ENCODE measurements at places on chromosomes 4 and X.

DNA sequence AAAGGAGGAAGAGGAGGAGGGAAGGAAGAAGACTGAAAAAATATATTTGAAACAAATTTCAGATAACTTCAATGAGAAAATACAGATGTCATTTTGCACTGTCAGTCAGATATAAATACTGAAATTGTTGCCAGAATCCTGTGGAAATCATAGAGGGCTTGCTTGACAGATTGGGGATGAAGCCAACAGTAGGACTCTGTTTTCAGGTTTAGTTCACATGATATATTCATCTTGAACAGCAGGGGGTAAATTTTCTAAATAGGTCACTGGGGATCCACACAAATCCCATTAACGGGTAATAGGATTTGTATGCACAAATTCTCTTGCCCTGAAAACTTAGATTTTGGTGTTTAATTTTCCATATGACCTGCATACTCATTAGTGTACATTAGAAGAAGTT, 103.3 kb upstream of the PCDH18 start:
- no peak for DNase-seq

- no peak for DNase-seq
These were observed 114.6 kb downstream of the RBM47 start for GRCh38 chr4:40515037-40515397.

- no peak for DNase-seq
These were observed 380.1 kb downstream of the GASK1B start for GRCh38 chr4:157792716-157793115.

GRCh38 chr4:143232277-143232676, 47.6 kb downstream of the USP38 start:
- DNase-seq, result no peak

DNA sequence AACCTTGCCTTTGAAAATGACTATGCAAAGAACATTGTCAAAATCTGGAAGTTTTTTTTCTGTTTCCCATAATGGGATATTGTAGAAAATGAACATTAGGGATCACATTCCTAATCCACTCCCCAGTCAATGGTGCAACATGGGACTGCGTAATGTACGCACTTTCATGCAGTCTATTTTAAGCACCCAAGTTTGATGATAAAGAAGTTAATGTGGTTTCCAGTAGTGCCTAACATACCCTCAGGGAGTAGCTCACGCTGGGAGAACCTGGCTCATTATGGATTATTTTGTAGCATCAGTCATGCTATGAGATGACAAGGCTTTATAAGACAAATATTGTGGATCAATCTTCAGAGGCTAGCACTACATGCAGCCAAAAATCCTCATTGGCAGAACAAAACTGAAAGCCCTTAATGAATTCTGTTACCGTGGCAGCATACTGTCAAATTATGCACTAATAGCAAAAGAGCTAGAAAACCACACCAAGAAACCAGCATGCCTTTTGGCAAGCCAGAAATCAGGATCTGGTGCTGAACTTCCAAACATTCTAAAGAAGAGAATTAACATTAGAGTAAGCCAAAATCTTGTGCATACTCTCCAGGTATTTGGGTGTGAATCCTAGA, 1392.8 kb upstream of the TENM3 start:
- DNase-seq, result no peak

GRCh38 chr4:73053076-73053475, 16.4 kb downstream of the COX18 start:
- DNase-seq, result no peak

DNA sequence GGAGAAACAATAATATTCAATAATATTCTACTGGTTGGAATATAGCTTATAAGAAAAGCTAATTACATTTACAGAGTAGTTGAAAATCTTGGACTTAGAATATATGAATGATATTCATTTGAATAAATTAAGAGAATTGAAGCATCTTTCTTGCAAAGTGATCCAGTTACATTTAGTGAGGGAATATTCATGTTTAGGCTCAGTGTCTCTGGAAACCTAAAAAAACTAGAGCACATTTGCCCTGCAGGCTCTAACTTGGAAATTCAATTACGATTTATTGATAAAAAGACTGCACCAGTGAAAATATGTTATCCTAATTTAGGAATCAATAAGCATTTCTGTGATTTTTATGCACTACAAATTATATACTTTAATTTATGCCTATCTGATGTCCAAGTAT, 58.3 kb upstream of the RAP1GDS1 start:
- DNase-seq, result no peak

GRCh38 chrX:154024271-154024670, 4.6 kb upstream of the IRAK1 start:
- no peak for DNase-seq

DNA sequence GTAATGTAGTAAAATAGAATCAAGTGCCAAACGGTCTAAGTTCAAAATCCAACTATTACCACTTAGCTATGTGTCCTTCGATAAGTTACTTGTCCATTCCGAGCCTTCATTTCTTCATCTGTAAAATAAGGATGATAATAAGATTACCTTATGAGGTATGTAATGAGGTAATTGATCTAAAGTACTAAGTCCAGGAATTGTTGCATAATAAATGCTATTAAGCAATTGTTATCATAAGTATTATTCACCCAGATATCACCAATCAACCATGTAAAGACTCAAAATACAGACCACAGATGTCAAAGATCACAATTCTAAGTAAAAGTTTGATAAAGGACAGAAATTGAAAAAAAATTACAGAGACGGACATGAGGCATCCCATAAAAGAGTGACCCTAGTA, 168.4 kb upstream of the POU3F4 start:
- DNase-seq, result no peak
